ENCODE measurements at places on chromosomes 1 and 21.

- ATAC-seq = no peak
Measured at GRCh38 chr1:92934395-92935378, 26.6 kb downstream of the DIPK1A start.

- ATAC-seq = no peak
Measured at GRCh38 chr1:154304664-154305337, 16.1 kb upstream of the AQP10 start.

- no peak for ATAC-seq
Measured at GRCh38 chr1:17451731-17452130, 12.3 kb upstream of the RCC2 start.

DNA sequence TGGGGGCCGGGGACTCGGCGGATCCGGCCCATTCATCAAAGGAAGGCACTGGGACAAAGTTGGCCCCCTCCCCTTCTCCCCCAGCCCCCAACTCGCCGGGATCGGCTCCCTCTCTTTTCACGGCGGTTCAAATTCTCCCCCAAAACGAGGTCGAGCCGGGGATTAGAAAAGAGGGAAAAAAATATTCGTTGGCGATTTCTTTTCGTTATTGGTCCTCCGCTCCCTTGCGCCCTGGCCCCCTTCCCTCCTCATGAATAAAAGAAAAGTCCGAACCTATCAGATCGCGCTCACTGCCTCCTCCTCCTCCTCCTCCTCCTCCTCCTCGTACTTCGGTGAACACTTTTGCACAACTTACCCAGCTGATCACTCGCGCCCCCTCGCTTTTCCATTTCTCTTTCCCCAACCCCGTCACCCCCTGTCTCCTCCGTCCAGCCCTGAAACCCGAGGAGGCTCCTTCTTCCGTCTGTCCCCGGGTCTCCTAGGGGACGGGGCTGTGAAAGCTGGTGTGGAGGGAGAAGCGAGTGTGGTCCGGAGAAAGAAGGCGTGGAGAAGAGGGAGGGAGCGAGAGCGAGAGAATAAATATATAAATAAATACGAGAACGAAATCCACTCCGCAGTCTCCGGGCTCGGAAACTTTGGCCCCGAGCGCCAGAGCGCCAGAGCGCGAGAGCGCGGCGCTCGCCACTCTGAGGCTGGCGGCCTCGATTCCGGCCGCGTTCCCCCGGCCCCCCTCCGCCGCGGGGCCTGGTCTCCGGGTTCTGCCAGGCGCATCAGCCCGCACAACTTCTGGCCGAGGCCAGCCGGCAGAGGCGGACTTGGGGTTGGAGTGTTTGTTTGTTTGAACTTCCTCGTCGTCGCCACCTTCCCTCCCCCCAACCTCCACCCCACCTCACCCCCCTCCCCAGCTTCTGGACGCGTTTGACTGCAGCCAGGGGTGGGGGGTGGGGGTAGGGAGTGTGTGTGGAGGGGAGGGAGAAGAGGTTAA, at the start of gene PAX7:
Gene PAX7 (plus strand): TSS at position 336 of the 985 bp plus-strand sequence. CDS start 758 bp downstream, outside the sequence.
- no peak for ATAC-seq

DNA sequence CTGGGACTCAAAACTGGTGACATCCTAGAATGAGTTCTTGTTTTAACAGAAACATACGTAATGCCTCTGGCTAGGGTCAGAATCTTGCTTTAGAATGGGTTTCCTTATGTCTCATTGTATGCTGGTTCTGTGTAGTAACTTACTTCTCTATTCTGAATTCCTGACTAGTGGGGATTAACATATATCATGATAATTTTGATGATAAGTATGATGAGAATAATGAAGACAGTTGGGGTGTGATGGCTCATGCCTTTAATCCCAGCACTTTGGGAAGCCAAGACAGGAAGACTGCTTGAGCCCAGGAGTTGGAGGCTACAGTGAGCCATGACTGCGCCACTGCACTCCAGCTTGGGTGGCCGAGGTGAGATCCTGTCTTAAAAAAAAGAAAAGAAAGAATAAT, 31.7 kb upstream of the CDC42BPA start:
- ATAC-seq = no peak

DNA sequence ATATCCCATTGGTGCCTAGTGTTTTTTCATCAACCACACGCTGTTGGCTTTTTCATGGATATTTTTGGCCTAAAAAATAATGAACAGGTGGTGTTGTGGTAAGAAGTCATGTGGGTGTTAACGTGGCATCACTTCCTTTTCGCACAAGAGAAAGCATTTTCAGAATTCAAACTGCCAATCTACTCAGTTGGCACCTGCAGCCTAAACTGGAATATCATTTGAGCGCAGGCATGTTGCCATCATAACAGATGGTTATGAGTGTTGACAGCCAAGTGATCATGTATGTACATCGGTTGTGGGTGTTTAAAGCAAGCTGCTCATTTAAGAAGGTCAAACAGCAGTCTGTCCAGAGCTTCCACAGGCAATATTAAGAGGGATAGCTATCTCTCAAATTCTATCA, 1963.0 kb downstream of the NCAM2 start:
- no peak for ATAC-seq

GRCh38 chr1:62144238-62144831, 50.3 kb upstream of the L1TD1 start:
- ATAC-seq = no peak

- no peak for ATAC-seq
Measured at GRCh38 chr21:43347461-43348169, 79.3 kb downstream of the SIK1 start.

GRCh38 chr1:10399444-10399941, 629 bp downstream of the PGD start:
- ATAC-seq = no peak

DNA sequence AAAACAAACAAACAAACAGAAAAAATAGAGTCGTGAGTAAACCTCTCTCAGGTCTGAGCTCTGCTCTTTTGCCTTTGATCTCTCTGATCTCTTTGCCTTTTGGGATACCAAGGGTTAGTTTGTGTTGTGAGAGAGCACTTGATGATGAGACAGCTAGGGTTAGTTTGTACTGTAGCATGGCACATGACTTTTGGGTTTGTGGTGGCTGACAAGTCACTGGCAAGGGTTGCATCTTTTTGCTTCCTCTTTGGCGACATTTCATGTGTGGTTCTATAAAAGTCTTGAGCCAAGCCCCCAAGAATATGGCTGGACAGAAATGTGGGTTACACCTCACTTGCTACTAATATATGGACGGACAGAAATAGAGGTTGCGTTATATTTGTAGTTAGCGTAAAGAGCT, 60.5 kb downstream of the TESK2 start:
- ATAC-seq = no peak

DNA sequence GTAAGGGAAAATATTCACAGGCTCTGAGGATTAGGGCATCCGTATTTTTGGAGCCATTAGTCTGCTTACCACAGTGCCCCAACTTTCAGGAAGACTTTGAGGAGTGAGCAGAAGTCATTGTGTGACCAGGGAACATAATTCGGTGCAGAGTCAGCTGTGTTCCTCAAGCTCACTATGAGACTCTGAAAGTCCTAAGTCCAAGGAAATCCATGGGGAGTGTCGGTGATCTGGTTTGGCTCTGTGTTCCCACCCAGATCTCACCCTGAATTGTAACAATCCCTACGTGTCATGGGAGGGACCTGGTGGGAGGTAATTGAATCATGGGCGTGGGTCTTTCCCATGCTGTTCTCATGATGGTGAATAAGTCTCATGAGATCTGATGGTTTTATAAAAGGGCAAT, 45.9 kb upstream of the SCAF4 start:
- ATAC-seq = no peak

- peak; percentile 32 for ATAC-seq
Measured at GRCh38 chr1:143661418-143662101, 310.2 kb downstream of the FAM72C start.

GRCh38 chr1:88552226-88552625, 131.8 kb upstream of the PKN2 start:
- no peak for ATAC-seq

DNA sequence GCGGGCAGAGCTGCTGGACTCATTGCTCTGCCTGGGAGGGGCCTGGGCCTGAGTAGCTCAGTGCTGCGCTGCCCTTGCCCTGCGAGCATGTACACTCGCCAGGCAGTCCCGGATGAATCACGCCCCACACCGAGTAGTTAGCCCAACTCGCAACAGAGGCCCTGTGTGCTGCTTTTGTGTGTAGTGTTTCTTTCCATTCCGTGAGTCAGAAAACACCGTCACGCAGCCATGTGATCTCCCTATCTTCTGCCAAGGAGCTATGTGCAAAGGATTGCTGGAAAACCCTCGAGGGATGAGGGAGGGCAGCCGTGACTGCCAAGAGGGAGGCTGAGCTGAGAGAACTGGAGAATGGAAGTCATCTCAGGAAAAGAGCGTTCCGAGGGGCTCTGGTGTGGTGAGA, 37.3 kb downstream of the NENF start:
- peak; percentile 94 for ATAC-seq

DNA sequence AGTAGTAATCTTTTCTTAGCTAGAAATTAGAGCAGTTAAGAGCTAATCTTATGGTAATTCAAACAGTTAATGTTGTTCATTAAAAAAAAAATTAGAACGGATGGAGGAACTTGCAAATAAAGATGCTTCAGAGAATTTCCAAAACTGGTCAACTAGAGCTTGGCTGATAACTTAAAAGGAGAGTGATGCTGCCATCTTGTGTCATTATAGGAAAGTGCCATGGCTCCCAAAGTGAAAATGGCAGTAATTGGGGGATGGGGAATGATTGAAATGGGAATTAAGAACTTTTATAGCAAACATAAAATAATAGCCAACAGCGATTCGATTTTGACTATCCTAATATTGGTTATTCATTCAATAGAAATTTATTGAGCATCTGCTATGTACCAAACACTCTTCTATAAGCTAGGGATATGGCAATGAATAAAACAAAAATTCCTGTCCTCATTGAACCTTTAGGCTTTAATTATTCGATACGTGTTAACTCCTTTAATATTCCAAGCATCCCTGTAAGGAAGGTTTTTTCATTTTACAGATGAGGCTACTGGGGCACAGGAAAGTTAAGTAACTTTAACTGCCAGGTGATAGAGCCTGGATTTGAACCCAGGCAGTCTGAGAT, 5.7 kb upstream of the PLPP3 start:
- peak; percentile 61 for ATAC-seq

GRCh38 chr1:163090321-163090945, 21.3 kb downstream of the RGS4 start:
- no peak for ATAC-seq

GRCh38 chr21:23471877-23472276, 2135.4 kb downstream of the MRPL39 start:
- ATAC-seq = no peak

DNA sequence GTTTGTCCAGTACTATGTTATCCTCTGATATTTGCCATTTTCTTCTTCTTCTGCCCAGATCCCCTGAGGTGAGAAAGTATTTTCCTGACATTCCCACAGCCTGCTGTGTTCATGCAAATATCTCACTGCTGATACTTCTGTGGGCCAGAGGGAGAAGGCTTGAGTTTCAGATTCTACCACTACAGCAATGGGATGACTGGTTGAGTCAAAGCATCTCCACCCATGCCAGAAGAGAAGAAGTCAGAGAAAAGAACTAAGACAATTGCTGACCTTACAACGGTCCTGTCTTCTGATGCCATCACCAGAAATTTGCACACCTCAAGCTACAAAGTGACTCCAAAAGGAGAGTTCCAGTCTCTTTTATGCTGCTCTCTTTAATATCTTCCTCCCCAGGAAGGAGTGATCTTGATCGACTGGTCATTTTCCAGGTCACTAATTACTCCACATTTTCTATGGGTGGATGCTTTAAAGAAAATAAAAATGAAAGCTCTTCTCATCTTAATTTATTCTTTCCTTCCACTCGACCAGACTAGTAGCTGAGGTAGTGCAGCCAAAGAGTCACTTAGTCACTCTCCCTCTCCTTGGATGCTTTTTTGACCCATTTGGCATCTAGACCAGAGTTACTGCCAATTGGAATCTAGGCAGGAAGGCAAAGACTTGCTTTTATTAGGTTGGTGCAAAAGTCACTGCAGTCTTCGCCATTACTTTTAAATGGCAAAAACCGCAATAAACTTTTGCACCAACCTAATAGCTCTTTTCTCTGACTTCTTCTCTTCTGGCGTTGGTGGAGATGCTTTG, 195.1 kb downstream of the PTPRC start:
- no peak for ATAC-seq

DNA sequence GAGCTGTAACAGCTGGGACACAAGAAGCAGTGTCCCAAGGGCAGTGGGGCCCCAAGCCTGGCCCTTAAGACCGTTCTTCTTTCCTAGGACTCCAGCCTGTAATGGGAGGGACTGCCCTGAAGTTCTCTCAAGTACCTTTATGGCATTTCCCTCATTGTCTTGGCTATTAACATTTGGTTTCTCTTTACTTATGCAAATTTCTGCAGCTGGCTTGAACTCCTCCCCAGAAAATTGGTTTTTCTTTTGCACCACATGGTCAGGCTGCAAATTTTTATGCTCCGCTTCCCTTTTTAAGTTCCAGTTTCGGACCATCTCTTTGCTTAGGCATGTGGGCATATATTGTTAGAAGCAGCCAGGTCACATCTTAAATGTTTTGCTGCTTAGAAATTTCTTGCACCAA, 3.1 kb upstream of the MROH9 start:
- ATAC-seq = no peak

- no peak for ATAC-seq
Measured at GRCh38 chr1:54826226-54826816, 25.2 kb upstream of the TTC22 start.

DNA sequence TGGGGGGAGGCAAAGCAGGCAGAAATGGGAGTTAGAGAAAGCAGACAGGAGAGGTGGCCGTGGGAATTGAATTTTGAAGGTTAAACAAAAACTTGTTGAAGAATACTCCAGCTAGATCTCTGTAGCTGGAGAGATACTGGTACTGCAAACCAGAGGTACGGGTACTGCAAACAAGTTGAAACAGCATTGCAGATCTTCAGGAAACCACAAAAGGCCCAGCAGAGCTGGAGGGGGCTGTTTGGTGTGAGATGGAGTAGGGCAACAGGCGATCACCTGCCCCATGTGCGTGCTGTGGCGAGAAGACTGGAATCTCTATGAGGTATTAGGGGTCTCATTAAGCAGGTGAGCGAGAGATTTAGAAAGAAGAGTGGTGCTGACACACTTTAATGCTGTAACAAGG, 77.7 kb upstream of the RGS4 start:
- no peak for ATAC-seq

GRCh38 chr1:19981170-19981506, 1.7 kb upstream of the PLA2G2A start:
- no peak for ATAC-seq

GRCh38 chr1:5944843-5945167, 47.4 kb downstream of the NPHP4 start:
- no peak for ATAC-seq

DNA sequence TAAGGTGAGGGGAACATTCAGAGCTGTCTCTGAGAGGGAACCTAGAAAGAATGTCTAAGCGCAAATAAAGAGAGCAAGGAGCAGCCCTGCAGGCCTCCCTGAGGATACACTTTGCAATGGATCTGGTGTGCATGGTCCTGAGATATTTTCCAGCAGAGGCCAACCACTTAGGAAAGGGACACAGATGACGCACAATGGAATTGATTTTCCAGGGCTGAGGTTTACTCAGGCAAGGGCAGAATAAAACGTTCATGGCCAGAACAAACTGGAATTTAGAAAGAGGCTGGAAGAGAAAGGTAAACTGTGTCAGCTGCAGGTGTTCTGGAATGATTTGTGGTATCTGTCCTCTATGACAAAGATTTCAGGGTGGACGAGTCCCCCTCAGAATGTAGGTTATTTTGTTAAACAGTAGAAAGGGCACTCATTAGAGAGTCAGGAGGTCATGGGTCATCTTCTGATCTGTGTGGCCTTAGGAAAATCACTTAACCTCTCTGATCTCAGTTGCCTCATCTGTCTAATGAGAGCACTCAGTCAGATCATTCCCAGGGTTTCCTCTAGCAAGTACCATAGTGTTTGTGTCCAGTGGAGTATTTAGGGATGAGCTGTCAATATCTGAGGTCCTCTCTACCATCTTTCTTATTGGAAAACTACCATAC, 61.8 kb upstream of the PGBD5 start:
- no peak for ATAC-seq
